ENCODE measurements at places on chromosomes 1 and 21.

DNA sequence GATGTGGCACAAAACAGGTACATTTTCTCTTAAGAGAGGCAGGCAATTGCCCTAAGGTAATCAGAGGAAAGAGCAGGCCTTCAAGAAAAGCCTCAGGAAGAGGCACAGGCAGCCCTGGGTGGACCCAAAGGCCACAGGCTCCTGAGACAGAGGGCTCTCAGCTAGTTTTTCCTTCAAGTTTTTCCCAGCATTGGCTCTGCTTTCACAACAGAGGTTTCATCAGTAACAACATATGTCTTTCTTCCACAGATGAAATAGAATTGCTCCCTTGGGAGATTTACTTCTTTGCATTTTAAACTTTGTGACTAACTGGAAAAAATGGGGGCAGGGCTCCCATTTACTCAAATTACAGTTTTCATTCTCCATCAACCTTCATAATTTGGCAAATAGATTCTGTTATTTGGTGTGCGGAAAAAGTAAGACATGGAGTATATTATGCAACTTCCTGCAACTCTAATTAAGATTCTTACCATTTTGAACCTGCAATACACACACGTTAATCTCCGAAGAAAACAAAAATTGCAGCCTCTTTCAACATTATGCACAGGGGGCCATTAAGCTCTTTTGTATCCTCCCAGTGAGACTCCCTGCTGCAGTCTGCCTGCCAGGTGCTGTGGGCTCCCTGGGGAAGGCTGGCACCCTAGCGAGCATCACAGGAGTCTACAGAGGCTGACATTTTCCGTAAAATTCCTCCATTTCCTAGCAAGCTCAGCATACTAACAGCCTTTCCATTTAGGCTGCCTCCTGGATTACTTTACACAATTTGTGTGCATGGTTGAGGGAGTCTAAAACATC is 282.3 kb downstream of the USH2A start:
- no peak for DNase-seq

DNA sequence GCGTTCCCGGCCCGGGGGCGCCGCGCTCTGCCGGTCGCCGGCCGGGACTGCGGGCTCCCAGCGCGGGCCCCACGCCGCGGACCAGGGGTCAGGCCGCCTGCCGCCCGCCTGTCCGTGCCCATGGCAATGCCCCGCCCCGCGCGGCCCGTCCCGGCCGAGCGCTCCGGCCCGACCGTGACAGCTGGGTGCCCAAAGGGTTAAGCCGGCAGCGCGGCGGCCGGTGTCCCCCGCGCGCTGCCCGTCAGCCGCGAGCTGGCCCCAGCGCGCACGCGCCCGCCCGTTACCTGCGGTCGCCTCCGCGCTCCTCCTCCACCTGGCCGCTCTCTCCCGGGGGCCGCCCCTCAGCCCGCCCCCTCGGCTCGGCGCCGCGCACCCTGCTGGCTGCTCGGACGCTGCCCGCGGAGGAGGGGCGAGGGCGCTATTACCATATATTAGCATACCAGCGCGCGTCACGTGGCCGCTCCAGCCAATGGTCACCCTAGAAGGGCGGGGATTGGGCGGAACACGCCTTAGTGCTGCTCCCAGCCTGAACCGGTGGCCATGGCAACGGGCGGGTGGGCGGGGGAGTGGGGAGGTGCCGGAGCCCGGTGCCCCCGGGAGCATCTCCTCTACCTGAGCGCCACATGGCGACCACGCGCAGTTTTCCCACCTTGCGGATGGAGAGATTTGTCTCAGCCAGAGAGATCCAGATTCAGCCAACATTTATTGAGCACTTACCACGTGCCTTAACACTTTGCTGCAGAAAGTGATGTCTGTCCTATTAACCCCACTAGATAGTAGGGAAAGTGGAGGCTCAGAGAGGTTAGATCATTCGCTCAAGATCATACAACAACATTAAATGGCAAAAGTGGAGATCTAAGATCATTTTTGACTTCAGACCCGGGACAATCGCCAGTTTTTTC is at the start of gene PHC2:
Gene PHC2, minus strand, starts transcription at position 404 of the 902 bp plus-strand sequence. CDS start 55,556 bp downstream, outside the sequence.
- peak; percentile 14 for DNase-seq

GRCh38 chr1:27314169-27314568 is 7.8 kb upstream of the TMEM222 start:
- no peak for DNase-seq

GRCh38 chr1:6261615-6261995 is 707 bp upstream of the GPR153 start:
- DNase-seq, result no peak

DNA sequence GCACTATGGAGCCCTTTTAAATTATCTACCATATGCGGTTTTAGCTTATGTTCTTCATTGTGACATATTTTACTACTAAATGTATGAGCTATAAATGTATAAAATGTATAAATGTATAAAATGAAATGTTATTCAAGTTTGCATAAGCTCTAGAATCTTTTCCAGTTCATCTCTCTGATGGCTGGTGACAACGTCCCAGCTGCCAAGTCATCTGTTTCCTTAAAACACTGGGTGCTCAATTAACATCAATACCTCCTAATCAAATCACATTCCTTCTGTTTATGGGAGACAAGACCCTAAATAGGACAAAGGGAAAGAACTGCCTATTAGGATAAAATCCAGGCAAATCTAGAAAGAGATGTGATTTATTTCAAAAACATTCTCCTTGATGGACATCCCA is 22.9 kb downstream of the DSTYK start:
- DNase-seq, result no peak

GRCh38 chr1:45059829-45060228 is 47.8 kb downstream of the UROD start:
- no peak for DNase-seq

Data from GF-D8 (cell line).